ENCODE measurements at places on chromosomes 12 and 14.
A peak's percentile ranks its signal among the peaks of the same experiment; 100 is the strongest.

- DNase-seq: peak; percentile 60
Measured at GRCh38 chr14:100438678-100439592, 115.8 kb downstream of the SLC25A47 start.

GRCh38 chr14:92607702-92608429 lies 94.3 kb downstream of the RIN3 start:
- no peak for DNase-seq

GRCh38 chr12:105567061-105567460 lies 236.6 kb downstream of the C12orf75 start:
- DNase-seq: no peak

GRCh38 chr14:100067481-100067880 lies 2.3 kb downstream of the EVL start:
- DNase-seq: no peak

GRCh38 chr14:89986462-89987160 lies 30.9 kb downstream of the TDP1 start:
- peak; percentile 14 for DNase-seq

- no peak for DNase-seq
Measured at GRCh38 chr12:2345902-2346301, 293.1 kb downstream of the CACNA1C start.

GRCh38 chr14:100015251-100015655 lies 50.0 kb upstream of the EVL start:
- DNase-seq: no peak

DNA sequence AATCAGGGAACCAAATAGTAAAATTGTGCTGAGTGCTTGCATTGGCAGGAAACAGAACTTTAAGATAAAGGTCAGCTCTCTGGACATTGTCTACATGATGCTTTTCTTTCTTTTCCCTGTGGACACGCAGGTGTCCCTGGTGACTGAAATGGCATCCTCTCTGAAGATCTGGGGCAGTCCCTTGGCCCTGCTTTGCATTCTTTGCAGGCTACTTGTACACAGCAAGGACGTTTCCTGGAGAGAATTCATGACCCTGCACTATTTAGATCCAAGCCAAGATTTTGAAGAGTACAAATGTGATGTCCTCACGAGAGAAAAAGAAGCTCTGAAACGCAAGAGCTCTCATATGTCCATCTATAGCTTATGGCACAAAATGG lies 11.3 kb upstream of the EDDM3A start:
- DNase-seq: no peak

- no peak for DNase-seq
Measured at GRCh38 chr14:20482382-20482781, 13.2 kb downstream of the PNP start.

GRCh38 chr14:91369628-91370445 lies 47.8 kb downstream of the CCDC88C start:
- DNase-seq: no peak

DNA sequence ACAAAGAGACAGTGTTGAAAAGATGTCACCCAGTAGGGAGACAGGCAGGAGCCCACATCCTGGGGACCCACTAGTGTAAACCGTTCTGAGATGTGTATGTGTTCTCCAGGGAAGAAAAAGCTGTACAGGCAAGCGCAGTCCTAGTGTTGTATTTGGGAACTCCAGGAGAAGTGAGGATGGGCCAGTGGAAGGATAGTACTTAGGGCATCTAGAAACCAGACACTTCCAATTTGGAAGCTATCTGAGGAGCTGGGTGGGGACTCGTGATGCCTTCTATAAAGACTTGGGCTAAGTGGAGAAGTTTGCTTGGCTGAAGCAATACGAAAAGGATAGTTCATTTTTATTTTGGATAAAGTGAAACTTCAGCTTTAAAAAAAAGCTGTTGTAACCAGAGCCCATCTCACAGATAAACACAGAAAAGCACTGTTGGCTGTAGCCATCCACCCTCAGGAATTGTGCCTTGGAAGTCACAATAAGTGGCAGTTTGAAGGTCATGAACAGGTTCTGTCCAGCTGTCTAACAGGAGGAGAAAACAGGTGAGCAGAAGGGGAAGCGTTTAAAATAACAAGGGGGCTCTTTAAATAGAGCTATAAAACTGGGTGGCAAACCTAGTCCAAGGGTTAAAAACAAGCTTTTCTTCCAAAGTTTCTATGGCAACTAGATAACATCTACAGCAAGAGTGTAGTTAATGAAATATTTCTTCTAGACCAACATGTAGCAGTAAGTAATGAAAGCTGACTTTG lies 108.0 kb upstream of the ARHGAP5 start:
- no peak for DNase-seq

DNA sequence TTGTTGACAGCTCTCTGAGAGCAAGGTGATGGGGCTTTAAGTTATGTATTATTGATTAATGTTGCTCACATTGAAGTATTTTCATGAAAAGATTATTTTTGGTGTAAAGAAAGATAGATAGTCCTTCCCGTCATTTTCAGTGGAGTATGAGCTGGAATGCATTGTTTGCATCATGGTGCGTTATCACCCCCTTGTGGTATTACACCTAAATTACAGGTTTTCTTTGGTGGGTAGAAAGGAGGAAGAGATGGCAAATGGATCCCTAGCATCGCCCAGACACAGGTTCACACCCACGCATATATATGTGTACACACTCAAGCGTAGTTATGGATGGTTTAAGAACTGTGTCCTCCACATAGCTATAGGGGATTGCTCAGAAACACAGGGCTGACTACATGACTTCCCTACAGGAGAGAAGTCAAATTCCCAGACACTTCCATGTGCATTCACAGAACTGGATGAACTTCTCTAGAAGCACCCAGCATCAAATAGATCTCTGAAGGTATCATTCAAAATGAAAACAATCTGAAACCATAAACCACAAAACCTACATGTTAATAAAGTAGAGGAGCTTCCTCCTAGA lies 14.4 kb upstream of the SERPINA10 start:
- peak; percentile 75 for DNase-seq

DNA sequence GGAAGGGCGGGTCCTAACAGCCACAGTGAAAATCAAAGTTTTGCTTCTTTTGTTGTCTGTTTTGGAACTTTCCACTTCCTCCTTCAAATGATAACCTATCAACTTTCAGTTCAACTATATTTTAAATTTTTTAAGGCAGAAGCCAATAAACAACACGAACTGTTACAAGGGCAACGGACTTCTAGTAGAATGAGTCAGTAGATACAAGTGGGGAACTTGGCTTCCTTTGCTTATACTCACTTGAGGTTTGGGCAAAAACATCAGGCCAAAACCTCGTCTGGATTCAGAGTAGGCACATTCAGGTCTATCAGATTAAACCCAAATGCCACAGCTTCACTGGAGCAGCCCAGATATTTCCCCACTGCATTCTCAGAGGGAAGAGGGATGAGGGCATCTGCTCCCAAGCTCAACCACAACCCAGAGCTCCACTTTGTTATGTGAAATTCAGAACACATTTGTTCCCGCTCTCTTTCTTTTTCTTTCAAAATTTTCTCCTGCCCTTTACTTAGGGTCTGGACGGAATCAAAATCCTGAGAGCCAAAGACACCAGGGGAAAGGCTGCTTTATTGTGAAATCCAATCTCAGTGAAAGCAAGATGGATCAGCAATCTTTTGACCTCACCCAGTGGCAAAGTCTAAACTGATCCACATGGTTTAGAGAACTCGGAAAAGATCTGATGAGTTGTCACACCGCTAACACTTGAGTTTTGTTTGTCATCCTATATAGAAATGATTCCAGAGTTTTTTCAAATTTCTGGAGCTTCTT lies 152.5 kb upstream of the BTG1 start:
- DNase-seq: no peak

DNA sequence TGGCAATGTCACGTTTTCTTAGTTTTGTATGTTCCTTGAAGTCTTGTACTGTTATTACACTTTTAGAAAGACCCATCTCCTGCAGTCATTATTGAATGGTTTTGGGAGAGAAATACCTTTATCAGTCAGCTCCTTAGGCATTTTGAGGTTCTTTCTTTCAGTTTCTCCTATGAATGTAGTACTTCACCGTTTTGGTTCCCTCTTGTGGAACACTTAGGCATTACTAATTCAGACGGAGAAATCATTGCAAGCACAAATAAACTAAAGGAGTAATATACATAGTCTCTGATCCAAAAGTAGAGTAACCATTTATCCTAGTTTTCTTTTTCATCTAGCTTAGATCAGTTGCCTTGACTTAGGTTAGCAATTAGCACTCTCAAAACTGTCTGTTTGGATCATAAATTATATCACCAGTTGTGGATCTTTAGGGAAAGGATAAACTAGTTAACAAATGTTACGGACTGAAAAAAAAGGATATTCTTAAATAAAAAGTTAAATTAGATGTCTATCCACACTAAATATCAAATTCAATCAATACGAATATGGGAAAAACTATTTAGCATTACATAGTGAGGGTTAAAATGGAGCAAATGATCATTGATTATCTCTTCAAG lies 1538.3 kb upstream of the SEL1L start:
- DNase-seq: no peak

DNA sequence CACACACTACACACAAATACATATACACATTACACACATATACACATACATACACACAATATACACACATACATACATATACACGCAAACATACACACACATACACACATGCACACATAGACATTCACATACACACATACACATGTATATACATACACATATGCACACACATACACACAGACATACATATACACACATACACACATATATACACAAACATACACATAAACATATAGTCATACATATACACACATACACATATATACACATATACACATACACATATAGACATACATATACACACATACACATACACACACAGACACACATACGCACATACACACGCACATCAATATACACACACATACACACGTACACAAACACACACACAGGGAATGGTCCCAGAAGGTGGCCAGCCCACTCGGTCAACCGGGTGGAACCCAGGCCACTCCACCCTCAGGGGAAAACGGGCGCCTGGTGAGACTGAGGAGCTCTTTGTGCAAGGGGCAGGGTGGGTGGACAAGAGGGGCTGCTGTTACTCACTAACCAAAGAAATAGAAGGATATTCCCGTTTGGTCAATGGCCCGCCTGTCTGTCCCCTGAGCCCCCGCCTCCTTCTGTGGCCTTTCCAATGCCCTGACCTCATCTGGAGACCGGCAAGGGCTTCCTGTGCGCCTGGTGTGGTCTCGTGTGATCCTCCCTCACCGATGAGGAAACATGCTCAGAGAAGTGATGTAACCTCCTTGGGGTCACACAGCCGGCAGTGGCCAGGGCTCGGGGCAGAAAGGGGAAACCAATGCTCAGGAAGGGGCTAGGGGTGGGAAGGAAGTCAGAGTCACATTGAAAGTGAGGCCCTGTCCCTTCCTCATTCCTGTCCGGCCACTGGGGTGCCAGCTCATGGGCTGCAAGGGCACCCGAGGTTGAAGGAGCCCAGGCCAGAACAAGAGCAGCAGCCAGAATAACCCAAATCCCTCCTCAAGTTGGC lies 5.3 kb downstream of the TRPV4 start:
- no peak for DNase-seq

DNA sequence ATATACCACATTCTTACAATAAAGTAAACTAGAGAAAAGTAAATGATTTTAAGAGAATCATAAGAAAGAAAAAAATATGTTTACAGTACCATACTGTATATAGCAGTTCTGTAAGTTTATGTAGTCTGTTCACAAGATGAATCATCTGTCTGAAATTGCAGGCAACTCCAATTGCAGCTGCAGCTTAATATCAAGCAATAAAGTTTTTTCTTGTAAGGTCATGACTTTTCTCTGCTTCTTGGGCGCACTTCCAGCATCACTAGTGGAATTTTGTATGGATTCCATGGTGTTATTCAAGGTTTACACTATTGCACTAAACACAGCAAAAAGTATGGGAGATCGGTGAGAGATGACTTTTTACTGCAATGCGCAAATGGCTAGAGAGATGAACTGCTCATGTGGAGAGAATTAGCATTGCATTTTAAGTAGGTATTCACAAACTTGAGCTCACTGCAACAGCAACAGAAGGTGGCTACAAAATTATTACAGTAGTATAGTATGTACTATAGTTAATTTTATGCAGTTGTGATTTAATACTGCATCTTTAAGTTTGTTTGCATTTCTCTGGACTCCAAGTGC lies 445.4 kb upstream of the OR4E1 start:
- no peak for DNase-seq

DNA sequence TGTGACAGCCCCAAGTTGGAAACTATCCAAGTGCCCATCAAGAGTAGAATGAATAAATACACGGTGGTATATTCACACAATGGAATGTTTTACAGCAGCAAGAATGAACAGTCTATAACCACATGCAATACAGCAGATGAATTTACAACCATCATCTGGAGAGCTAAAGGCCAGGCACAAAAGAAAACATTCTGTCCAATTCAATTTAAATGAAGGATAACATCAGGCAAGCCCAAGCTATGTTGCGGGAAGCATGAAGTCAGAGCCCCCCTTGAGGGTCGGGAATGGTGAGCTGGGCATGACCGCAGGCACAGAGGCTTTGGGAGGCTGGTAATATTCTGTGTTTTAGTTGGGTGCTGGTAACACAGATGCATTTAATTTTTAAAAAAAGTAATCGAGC lies 76.0 kb downstream of the SYNE3 start:
- no peak for DNase-seq

- no peak for DNase-seq
Measured at GRCh38 chr12:96246926-96247505, 52.8 kb downstream of the ELK3 start.

GRCh38 chr12:125873016-125873415 lies 807.8 kb downstream of the AACS start:
- DNase-seq: no peak

DNA sequence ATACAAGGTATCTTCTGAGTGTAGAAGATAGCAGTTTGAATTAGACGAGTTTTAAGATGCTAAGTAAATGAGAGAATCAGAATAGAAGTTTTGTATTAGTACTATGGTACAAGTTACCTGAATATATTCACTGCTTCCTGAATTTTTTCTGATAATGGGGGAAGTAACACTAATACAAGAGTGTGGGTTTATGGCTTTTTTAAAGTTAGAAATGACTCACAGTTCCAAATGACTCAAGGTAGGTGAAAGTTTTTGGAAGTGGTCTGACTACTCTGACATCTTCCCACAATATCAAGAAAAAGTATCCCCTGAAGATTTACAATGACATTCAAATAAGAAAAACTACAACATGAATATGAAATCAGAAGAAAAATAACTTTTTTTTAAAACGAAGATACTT lies 123.7 kb upstream of the GARIN6 start:
- DNase-seq: no peak

DNA sequence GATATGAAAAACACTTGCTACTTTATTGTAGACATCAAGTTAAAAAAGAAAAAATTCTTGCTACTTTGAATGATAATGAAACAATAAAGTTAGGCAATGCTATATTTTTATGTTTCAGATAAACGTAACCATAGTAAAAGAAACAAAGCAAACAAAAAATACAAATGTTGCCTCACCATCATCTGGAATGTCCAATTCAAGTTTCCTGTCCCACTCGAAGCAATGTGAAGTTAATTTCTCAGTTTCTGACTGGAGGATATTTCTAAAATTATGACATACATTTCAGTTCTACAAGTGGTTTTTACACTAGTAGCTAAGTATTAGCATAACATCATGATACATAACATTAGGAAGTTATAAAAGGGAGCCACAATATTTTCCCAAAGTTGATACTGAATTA lies 20.9 kb downstream of the DLGAP5 start:
- no peak for DNase-seq

GRCh38 chr12:128573907-128574306 lies 249.9 kb downstream of the SLC15A4 start:
- DNase-seq: no peak

Data from NCI-H526 (cell line).